CD8-positive, alpha-beta T cell (primary cell): ENCODE measurements at places on chromosomes 6 and 20.

DNA sequence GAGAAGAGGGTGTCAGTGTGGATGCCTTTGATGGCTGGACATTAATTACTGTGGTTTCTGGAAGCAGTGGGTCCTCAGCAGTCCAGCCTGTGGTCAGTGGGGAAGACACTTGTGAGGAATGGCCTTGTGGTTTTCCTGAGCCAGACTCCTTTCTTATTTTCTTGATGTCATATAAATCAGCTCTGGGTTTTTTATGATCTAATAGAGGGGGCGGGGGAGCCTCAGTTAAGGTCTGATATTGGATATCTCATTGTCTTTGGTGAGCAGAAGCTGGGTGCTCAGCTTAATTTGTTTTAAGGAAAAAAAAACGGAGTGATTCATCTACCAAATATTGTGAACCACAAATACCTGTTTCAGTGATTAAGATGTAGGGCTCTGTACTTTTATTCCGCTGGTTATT is 62.1 kb downstream of the OTOR start:
- no peak for DNase-seq

- no peak for DNase-seq
Observed at GRCh38 chr20:13772529-13772928, 12.2 kb downstream of the ESF1 start.

GRCh38 chr20:26209171-26209941 is 512.7 kb upstream of the ZNF337 start:
- DNase-seq, result peak; percentile 4

DNA sequence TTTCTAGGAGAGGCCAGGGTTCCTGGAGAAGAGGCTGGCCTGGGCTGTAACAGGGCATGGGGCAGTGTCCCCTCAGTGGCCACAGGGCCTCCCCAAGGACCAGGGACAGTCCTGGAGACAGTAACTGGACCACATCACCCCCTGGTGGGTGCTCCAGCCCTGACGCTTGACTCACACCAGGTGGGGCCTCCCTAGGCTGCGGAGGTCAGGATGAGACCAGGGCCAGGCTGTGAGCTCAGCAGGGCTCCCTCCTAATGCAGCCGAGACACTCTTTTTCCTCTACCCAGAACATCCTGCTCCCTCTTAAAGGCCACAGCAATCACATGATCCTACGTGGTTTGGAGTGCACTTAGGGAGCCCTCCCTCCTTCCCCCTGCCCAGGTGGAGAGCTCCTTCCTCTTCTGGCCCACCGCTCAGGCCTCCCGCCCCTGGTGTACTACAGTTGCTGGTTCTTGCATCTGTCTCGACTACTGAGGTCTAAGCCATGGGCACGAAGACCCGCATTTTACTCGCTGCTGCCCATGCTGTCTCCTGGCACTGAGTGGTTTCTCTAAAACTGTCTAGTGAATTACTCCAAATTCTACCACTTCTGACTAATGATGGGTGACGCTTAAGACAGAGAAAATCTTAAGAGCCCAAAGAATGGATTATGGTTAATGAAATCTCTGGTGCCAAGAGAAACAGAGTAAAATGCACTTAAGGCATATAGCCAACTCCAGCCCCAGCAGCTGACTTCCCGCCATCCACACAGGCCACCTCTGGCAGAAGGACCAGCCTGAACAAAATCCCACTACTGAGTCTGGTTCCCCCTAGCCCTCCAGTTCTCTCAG is 166.1 kb upstream of the CST7 start:
- DNase-seq, result no peak

DNA sequence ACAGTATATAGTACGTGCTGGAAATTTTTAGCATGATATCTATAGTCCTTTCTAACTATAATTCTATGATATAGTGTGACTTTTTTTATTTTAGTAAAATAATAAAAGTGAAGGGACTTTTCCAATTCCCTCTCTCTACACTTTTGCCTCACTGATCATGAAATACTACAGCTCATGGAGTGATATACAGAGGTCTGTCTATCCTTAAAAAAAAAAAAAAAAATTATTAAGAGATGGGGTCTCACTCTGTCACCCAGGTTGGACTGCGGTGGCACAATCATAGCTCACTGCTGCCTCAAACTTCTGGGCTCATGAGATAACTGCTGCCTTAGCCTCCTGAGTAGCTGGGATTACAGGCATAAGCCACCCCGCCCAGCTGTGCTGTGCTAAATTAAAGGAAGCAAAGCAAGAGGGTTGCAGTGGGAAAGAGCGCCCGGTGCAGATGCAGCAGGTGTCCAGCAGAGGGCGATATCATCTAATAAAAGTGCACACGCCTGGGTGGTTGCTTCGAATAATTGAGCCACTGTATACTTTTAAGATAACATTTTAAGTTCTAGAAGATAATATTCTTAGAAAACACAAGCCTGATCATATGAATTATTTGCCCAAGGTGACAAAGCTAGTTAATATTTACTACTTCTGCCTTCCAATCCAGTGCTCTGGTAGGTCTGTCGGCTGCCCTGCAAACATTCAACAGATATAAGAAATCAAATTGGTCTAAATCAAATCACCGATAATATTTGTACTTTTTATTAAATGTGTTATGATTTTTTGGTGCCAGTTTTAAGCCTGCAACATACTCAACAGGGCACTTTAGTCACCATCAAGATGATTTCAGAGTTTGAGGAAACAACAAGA is 94.9 kb upstream of the NT5E start:
- DNase-seq, result peak; percentile 81

- DNase-seq, result no peak
Observed at GRCh38 chr6:3636060-3636459, 115.5 kb downstream of the PXDC1 start.

GRCh38 chr6:35583893-35584688 is 71.4 kb upstream of the TULP1 start:
- DNase-seq, result peak; percentile 70

DNA sequence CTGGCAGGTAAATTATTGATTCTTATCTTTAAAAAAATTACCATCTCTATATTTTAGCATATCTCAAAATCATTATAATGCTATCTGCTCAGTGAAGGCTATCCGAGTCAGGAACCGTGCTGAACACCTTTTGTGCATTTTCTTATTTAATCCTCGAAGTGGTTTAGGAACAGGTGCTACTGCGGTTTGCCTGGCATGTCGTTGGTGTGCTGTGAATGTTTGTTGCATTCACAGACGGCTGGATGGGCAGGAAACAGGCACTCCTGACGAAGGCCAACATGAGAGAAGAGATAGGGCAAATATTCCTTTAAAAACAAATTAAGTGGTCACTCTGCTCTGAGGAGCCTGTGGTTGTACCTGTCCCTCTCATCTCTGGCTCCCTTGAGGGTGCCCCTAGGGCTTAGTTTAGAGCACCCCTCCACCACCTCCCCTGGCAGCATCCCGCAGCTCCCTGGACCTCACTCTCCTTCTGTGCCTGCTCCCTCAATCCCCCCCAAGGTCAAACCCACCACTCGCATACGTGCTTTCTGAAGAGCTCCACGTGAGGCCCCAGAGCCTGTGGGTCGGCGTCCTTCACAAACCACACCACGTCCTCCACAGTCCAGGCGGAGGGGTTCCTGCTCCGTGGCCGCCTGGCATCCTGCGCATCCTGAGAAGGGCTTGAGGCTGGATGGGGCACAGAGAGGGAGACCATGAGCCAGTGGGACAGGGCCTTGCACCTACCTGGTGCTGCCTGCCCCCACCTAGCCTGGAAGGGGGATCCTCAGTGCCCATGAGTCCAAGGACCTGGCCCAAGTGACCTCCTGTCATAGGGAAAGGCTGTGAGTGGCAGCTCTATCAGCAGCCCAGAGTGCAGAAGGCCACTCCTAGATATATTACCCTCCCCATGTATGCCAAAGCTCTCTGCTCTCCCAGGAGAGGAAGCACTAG is 116.5 kb downstream of the SCML4 start:
- DNase-seq, result no peak

DNA sequence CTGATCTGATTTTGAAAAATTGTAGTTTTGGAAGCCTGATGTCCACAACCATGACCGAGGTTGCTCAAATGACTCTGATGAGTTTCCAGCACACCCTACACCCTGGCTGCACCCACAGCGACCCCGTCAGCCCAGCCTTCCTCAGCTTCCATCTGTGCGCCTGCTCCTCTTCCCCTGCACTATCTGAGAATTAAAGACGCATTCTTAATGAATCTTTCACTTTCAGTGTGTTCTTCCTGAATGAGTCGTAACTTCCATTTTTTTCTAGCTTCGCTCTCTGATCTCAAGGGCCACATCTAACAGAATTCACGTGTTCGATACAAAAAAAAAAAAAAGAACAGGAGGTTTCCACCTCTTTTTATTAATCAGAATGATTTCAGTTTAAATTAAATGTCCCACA is 21.3 kb upstream of the RREB1 start:
- DNase-seq, result peak; percentile 31

GRCh38 chr20:57830515-57830895 is 120.7 kb upstream of the PMEPA1 start:
- no peak for DNase-seq

GRCh38 chr6:43799551-43800297 is 29.7 kb downstream of the VEGFA start:
- DNase-seq, result no peak

- no peak for DNase-seq
Observed at GRCh38 chr6:3776881-3777507, 25.5 kb upstream of the PXDC1 start.

DNA sequence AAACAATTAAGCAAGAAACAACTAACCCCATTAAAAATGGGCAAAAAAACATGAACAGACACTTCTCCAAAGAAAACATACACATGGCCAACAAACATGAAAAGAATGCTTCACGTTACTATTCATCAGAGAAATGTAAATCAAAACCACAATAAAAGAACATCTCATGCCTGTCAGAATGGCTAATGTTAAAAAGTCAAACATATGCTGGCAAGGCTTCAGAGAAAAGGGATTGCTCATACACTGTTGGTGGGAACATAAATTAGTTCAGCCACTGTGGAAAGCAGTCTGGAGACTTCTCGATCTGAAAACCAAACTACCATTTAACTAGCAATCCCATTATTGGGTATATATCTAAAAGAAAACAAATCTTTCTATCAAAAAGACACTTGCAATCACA is 217.5 kb downstream of the TINAG start:
- DNase-seq, result no peak

- no peak for DNase-seq
Observed at GRCh38 chr6:27333642-27334040, 21.6 kb upstream of the POM121L2 start.

GRCh38 chr20:17884307-17885003 is 84.1 kb downstream of the SNX5 start:
- no peak for DNase-seq

DNA sequence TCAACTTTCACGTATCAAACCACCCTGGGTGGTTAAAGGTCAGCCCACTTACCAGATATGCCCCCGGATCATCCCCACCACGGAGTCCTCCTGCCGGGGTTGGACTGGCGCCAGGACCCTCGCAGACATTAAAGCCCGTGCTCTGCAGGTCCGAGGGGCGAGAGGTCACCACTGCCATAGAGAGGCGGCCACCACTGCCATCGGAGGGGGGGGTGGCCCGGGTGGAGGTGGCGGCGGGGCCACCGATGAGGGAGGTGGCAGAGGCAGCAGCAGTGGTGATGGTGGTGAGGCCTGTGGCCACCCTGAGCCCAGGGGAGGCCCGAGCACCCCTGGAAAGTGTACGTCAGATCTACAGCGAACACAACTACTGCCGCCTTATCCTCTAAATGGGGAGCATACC is 76.3 kb downstream of the ASXL1 start:
- no peak for DNase-seq

DNA sequence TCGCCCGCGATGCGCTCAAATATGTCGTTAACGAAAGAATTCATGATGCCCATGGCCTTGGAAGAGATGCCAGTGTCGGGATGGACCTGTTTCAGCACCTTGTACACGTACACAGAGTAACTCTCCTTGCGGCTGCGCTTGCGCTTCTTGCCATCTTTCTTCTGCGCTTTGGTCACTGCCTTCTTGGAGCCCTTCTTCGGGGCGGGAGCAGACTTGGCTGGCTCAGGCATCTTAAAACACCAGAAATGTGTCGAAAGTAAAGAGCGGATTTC is 36.4 kb downstream of the HFE start:
- DNase-seq, result peak; percentile 62

DNA sequence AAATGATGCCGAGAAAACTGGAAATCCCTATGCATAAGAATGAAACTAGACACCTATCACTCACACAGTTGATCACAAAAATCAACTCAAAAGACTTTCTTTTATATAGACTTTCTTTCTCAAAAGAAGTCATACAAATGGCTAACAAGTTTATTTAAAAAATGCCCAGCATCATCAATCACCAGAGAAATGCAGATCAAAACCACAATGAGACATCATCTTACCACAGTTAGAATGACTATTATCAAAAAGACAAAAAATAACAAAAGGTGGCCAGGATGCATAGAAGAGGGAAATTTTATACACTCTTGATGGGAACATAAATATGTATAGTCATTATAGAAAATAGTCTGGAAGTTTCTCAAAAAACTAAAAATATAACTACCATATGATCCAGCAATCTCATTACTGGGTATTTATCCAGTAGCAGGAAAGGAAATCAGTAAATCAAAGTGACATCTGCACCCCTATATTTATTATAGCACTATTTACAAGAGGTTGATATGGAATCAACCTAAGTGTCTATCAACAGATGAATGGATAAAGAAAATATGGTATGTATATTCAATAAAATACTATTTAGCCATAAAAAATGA is 3.4 kb upstream of the RNF217 start:
- no peak for DNase-seq

DNA sequence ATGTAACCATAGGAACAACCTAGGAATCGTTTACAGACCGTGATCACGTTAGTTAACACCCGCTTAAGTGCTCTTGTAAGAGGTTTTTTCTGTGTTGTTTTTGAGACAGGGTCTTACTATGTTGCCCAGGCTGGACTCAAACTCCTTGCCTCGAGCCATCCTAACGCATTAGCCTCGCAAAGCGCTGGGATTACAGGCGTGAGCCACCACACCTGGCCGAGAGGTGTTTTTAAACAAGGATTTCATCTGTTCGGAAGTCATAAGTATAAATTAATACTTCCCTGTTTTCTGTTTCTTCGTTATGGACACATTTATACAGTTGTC is 727 bp downstream of the MRS2 start:
- no peak for DNase-seq

GRCh38 chr6:163991321-163991720 is 576.8 kb downstream of the QKI start:
- no peak for DNase-seq

- no peak for DNase-seq
Observed at GRCh38 chr6:161583584-161583983, 309.7 kb upstream of the AGPAT4 start.
